ENCODE measurements at places on chromosomes 3 and 15.

DNA sequence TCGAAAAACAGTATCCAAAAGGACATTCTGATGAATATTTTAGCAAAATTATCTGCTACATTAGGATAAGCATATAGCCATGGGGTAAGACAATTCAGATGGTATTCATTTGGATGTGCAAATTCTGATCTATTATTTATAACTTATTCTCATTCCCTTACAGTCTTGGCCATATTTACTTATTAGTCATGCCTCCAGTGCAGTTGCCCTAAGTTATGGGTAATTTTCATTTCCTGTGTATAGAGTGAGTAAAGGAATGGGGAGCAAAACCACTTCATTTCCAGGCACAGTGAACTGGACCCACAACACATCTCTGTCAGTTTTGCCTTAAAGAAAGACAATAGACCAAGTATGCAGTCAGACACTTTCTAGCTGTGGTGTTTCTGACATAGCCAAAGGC lies 134.3 kb downstream of the POLQ start:
- no peak for DNase-seq

- DNase-seq = no peak
Measured at GRCh38 chr15:58203537-58203936, 65.4 kb downstream of the AQP9 start.

DNA sequence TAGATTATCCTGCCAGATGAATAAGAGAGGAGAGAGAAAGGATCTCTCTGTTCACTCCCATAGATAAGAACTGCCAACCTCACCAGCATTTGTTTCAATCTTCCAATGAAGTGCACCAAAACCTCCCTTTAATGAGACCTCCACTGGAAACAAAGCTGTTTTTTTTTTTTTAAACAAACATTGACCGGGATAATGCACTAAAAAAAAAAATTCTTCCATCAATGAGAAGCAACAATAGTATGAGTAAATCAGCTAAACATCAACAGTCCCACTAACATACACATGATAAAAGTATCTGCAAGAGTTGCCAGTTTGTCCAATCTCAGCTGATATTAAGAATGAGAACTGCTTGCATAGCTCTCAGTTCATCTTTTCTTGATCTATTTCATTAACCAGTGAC lies 19.9 kb downstream of the TJP1 start:
- DNase-seq = no peak

DNA sequence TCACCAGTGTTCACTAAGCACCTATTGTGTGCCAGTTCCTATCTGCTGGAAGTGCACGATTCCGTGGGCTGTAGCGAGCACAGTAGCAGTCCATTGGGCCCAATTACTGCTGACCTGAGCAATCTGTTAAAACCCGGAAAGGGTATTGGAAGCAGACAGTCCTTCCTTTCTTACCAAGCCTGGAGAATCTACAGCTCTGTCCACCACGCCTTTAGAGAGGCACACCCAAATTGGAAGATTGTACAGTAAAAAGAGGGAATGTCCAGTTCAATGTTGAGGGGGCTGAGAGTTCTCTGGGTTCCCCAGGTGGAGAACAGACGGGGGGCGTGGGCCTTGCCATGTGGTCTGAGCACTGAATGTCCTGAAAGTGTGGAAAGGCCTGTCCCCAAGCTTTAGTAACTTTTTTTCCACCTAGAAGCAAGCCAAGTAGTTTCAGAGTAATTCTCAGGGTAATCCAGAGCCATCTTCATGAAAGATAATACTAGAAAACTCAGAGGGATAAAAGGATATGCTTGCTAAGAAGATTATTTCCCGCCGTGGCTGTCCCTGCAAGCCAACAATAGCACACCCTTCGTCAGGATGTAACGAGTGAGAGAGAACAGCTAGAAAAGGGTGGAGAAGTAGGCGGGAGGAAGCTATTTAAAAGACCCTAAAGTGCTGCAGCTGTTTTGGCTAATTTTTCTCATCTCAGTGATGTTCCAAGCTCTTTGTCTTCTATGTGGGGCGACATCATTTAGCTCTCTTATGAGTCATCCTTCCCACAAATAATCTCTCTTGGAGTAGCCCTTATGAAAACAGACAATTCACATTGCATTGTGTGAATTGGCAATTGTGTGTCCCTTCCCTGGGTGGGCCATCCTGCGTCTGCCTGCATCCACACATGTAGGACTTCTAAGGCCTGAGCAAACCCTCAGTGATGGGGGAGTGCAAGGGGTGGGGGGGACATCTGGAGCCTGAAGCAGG lies 181.0 kb downstream of the ATG7 start:
- DNase-seq = no peak

DNA sequence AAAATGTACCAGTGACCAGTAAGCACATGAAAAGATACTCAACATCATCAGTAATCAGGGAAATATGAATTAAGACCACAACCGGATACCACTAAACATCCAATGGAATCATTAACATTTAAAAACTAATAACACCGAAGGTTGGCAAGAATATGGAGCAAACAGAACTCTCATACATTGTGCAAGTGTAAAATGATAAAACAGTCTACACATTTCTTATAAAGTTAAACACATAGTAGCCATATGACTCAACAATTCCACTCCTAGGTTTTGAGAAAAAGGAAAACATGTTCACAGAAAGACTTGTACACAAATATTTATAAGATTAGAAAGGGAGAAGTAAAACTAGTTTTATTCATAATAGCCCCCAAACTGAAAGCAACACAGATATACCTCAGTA lies 60.3 kb upstream of the SLCO2A1 start:
- no peak for DNase-seq

DNA sequence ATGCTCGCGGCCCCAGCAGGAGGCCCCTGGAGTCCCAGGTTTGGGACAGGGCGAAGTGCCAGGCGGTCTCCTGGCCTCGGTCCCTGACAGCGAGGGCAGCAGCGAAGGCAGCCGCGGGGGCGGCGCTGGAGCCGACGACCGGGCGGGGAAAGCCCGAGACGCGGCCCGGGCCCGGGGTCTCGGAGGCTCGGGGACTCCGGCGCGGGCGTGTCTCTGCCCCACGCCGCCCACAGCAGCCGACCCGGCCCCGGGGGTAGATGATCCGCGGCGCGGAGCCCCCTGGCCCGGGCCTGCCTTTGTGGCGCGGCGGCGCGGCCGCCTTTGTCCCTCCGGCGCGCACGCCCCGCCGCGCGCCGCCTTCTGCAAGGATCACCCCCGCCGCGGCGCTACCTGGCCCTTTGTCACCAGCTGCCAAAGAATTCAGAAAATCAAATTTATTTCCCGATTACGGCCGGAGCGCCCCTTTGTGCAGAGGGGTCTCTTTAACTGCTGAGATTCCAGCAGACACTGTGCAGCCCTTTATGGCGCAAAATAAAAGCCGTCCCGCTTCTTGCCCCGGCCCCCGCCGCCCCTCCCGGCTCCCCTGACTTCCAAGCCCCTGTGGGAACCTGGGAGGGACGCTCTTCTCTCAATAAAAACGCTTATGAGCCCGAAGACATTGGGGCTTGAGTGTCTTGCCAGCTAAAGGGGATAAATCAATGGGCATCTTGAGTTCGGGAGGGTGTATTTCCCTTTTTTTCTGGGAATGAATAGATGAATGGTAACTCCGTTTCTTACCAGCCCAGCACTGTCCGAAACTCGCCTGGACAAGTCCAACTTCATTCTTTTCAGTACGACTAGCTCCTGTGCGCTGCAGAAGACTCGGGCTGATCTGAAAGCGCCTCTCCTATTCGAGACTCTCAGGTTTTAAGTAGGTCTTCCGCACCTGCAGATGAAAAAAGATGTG lies 68.4 kb downstream of the HES1 start:
- no peak for DNase-seq

DNA sequence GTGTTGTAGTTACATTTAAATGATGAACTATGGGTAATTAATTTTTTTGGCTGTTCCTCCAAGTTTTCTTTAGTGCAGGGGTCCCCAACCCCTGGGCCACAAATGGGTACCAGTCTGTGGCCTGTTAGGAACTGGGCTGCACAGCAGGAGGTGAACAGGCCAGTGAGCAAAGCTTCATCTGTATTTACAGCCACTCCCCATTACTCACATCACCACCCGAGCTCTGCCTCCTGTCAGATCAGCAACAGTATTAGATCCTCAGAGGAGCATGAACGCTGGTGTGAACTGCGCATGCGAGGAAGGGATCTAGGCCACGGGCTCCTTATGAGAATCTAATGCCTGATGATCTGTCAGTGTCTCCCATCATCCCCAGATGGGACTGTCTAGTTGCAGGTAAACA lies 75.9 kb upstream of the RPL35A start:
- DNase-seq = no peak

GRCh38 chr3:141845407-141846049 lies 30.9 kb upstream of the ATP1B3 start:
- DNase-seq = no peak

DNA sequence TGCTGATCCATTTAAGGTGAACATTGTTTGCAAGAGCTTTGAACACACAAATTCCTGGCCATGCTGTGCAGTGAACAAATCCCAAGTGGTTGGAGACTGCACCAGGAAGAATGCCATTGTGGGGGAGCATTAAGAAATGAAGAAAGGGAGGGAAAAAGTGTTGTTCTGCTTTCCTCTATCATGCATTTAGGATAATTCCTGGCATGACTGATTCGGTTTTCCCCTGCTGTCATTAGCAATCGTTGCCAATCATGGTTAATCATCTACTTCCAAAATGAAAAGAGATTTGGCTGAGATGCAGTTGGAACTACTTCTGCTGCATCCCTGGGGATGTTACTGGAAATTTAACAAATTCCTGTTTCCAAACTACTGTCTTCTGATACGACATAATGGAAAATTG lies 73.7 kb upstream of the ZPLD1 start:
- DNase-seq = no peak

DNA sequence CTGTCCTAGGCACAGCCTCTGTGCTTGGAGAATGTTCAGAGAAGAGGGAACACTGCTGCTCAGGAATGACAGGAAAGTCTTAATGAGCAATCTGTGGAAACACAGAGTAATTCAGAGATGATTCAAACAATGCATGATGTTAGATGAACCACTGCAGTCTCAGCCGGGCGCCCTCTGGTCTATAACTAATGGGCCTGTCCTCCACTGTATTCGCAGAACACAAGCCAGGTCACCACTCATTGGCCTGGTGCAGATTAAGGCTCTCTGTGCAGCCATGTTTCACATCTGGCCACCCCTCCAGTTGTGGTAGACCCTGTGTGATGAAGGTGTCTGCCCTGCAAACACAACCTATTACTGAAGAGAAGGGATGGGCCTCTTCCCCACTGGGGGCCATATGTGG lies 281.7 kb upstream of the ROPN1 start:
- no peak for DNase-seq

DNA sequence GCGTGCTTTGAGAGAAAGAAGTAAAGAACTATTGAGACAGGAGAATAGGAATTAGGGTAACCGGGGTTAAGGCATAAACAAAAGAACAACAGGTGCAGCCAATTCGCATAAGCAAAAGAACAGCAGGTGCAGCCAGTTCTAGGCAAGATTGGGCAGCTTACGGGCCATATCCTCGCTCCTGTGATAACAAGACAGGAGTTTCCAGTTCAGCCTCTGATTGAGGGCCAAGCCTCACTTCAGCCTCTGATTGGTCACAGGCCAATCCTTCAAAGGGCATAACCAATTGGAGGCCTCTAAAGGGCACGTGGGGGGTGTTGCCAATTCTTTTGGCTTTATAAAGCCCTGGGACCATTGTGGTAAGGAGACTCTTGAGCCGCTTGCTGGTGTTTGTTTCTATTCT lies 143.5 kb downstream of the GADL1 start:
- DNase-seq = no peak

GRCh38 chr3:49248840-49249227 lies 28.2 kb downstream of the C3orf62 start:
- no peak for DNase-seq

- DNase-seq = no peak
Measured at GRCh38 chr3:76585794-76586392, 454.0 kb upstream of the ROBO2 start.

GRCh38 chr15:82646250-82647044 lies 716 bp downstream of the CPEB1 start:
- no peak for DNase-seq

DNA sequence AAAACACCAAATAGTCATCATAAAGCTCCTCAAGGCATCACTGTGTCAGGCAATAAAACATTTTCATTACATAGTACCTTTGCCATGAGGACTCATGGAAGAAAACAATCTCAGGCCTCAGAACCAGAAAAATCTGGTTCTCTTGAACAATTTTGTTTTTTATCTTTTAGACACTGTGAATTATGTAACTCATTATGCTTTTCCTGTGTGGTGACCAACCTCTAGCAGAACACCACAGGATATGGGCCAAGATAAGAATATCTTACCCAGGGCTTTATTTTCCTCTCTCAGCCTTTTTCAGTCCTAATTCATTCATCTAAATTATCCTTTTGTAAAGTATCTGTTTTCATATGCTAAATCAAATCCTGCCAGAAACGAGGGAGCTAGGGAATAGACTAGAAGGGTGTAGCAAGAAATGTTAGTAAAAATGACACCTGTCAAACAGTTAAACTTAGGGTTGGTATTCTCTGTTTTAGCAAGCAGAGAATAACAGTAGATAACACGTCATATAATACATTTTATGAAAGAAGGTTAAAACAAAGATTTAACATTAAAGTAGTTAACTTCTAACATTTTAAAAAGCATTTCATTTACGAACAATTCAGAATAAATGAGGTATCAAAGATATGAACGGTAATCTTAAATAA lies 111.1 kb downstream of the FBXL22 start:
- DNase-seq = no peak

DNA sequence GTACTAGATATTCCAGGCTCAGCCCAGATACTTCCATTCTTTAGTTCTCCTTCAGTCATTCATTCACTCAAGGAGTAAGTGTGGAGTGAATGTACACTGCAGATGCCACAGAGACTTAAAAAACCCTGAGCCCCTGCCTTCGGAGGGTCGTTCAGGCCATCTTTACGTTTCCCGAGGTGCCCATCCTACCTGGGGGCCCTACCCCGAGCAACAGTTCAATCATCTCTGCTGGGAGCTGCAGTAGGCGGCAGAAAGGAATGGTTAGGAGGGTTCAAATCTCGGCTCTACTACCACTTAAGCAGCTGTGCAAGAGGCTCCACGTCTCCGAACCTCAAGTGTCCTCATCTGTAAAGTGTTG lies 613 bp downstream of the SEC13 start:
- no peak for DNase-seq

GRCh38 chr3:188437926-188438325 lies 284.0 kb downstream of the LPP start:
- no peak for DNase-seq

- no peak for DNase-seq
Measured at GRCh38 chr3:16936676-16937230, 52.0 kb downstream of the PLCL2 start.

DNA sequence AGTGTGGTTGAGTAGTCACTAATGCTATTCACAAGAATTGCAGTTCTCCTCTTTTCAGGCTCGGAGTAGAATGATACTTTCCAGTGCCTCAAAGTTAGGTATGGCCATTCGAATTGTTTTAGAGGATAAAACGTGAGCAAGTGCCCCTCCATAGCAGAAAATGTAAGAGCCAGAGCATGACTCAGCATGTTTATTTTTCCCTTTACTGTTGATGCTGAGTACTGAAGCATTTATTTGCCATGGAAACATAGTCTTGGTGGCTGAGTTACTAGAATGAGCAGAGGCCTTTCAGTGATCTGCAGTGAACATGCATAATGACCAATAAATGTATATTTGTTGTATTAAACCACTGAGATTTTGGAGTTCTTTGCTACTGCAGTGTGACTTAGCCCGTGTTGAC lies 540.6 kb downstream of the NLGN1 start:
- DNase-seq = no peak
